ENCODE measurements at places on chromosomes 5 and 9.
A peak's percentile ranks its signal among the peaks of the same experiment; 100 is the strongest.

DNA sequence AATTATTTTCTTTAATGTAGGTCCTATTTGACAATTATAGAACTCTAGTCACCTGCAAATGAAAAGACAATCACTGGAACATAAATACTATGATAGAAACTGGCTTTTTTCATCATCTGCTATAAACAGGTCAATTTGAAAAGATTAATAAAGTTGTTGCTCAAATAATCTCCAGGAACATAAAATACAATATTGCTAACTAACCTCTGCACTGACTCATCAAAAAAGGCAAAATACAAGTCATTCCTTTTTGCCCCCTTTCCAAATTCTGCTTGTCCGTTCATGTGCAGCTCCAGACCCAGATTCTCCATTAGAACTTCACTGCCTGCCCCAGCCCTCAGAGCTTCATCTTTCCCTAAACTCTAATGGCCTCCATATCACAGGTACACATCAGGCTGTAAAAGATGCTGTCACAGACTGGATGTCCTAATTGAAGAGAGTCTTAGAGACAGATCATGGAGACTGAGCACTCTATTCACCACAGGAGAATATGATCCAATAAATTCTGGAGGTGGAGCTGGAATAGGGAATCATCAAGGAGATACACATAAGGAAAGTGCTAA is 1.6 kb downstream of the DCTN4 start:
- no peak for DNase-seq

DNA sequence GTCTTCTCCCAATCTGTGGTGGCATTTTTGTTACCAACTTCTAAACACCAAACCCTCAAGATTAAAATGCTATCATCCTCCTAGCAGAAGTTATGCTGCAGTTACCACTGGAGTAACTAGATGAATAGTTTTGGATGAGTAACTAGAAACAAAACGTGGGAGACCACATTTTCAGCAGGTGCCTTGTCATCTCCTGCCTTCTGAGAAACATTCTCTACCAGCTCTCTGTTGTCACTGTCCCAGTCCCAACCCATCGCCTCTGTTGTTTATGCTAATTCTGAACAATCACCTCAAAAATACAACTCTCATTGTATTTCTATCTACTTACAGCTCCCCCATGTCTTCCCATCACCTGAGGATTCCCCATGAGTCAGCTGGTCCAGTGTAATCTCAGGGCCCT is 652.5 kb upstream of the ADAMTS16 start:
- no peak for DNase-seq

DNA sequence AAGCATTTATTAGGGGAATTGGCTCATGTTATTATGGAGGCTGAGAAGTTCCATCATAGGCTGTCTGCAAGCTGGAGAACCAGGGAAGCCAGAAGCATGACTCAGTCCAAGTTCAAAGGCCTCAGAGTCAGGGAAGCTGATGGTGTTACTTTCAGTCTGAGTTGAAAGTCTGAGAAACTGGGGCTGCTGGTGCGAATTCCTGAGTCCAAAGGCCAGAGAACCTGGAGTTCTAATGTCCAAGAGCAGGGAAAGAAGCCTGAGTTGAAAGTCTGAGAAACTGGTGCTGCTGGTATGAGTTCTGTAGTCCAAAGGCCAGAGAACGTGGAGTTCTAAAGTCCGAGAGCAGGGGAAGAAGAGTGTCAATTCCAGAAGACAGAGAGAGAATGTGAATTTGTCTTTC is 641.1 kb downstream of the ISL1 start:
- DNase-seq: no peak

DNA sequence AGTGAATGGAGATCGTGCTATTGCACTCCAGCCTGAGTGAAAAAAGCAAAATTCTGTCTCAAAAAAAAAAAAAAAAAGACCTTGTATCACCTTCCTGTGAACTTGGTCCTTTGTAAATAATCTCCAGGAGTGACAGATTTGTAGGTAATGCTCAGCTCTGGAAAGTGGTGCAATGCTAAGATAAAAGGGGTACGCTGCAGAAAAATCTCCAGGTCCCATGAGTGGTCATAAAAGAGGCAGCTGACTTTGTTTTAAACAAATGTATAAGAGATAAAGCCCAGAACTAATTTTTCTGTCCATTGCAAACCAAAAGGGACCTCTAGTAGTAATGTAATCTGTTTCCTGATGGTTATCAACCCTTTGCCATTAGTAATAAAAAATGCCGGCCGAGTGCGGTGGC is 33.7 kb downstream of the RNF44 start:
- no peak for DNase-seq

DNA sequence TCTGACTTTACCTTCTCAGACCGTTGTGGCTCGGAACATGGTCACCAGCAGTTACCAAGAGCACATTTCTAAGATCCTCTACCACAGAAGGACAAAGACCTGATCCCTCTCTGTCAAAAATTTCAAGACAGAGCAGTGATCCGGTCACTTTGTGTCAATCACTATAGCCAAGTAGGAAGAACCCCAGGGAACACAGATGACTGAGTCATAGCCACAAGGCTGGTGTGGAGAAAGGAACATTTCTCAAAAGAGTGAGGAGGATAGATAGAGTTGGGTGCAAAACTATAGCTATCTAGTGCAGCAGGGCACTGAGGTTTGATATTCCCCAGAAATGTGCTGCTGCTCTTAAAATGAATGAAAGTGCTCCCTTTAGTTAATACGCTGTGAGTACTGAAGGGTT is 130.7 kb upstream of the SMIM23 start:
- DNase-seq: no peak

GRCh38 chr9:95207403-95207802 is 110.1 kb downstream of the FANCC start:
- no peak for DNase-seq

GRCh38 chr9:72649127-72649442 is 127.7 kb downstream of the TMC1 start:
- no peak for DNase-seq

DNA sequence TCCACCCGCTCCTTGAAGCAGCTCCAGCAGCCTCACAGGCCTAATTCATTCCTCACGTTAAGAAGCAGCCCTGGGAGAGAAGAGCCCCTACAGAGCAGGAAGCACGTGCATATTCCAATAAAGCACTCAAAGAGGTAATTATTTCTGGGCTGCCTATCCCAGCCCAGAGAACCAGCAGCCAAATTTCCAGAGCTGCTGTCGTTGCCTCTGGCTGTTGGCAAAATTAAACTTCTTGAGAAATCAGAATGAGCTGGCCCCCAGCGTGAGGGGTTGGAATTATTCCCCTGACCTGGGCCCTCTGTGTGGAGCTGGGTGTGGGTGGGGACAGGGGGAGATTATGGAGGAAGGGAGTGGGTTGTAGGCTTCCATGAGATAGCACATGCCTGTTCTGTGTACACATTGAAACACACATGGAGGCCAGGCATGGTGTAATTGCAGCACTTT is 86.8 kb upstream of the HSPA9 start:
- no peak for DNase-seq

DNA sequence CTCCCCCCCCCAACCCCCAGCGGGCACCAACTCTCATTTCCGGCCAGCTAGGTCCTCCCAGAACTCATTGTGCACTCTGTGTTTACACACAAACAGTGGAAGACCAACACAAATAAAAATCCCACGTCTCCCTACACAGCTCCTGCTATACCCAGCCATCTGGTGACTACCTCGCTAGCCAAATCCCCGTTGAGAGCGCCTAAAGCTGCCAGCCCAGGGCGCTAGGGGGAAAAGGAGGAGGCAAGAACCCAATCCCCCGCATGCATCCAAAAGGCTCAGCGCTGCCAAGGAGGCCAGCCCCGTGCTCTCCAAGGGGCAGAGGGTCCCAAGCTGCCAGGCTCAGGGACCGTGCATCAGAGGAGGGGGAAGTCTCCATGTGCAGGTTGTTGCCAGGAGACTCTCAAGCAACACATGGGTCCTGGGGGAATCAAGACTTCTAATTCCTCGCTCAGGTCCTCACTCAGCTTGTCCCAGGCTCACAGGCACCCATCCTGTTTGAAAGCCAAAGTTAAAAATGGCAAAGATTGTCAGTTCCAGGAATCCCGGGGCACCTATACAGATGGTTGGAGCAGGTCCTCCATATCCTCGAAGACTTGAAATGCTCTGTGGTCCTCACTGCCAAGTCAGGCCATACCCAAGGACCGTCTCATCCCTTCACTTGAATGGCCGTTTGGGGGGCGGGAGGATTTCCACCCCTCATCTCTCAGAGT is 2.7 kb downstream of the ASTN2 start:
- DNase-seq: no peak

DNA sequence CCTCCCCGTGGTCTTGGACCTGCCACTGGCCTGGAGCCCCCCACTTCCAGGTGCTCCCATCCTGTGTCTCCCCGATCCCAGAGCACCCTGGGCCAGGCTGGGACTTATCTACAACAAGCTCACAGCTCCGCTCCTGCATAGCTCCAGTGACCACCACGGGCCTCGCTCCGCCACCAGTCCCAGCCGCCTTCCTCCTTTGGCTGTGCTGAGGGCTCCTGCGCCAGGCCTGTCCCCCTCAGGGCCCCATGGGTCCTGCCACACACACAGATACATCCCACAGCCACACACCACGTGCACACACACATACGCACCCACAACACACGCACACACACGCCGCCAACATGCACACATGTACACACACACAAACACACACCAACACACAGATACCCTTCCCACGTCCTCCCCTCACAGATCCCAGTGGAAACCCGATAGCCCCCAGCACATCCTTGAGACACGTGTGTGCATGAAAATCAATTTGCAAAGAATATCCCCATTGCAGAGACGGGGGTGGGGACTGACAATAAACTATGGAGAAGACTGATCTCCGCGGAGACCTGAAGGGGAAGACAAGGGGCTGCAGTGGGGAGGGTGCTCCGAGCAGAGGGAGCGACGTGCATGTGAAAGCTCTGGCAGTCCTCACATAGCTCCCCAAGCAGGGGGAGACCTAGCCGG is 18.5 kb upstream of the LAMC3 start:
- DNase-seq: no peak

GRCh38 chr9:89577363-89577762 is 27.4 kb upstream of the GADD45G start:
- no peak for DNase-seq

GRCh38 chr9:103319979-103320378 is 324.8 kb downstream of the CYLC2 start:
- DNase-seq: no peak

- DNase-seq: peak; percentile 40
Observed at GRCh38 chr5:173670130-173670651, 53.7 kb upstream of the BOD1 start.

- peak; percentile 71 for DNase-seq
Observed at GRCh38 chr5:15286650-15287049, 213.3 kb upstream of the FBXL7 start.

GRCh38 chr9:107674721-107675277 is 185.2 kb upstream of the KLF4 start:
- peak; percentile 64 for DNase-seq

- peak; percentile 81 for DNase-seq
Observed at GRCh38 chr9:8679371-8679822, 879.8 kb upstream of the DMAC1 start.

DNA sequence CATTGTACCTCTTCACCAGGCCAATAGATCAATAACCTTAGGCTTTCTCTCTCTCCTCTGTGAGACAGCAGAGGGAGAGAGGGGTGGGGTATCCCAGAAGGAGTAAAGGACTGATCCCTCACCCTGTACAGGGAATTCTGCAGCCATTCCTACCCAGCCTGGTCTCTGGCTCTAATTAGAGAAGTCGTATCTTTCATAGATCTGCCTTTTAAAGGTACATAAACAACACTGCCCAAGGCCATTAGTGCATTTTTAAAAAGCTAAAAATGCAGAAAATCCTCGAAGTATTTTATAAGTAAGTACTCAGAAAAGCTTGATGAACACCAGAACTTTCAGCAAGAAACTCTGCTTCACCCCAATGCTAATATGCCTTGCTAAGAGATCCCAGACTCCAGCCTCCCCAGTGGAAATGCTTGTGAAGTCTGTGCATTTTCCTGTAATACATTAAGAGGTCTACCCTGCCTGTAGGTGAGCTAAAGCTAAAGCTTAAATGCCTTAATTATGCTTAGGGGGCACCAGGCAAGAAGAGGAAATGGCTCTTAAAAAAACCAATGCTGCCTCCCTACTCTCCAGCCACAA is 200.0 kb upstream of the ANKRD55 start:
- no peak for DNase-seq

GRCh38 chr9:81387360-81388106 is 301.8 kb downstream of the TLE1 start:
- no peak for DNase-seq

- peak; percentile 4 for DNase-seq
Observed at GRCh38 chr9:132669319-132669697, 475 bp downstream of the DDX31 start.

DNA sequence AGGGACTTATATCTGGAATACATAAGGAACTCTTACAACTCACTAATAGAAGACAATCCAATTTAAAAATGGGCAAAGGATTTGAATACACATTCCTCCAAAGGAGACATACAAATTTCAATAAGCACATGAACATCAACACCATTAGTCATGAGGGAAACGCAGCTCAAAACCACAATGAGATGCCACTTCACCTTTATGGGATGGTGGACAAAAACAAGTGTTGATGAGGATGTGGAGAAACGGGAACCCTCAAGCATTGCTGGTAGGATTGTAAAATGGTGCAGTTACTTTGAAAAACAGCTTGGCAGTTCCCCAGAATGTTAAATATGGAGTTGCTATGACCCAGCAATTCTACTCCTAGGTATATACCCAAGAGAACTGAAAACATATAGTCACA is 72.7 kb upstream of the IER5L start:
- DNase-seq: no peak

DNA sequence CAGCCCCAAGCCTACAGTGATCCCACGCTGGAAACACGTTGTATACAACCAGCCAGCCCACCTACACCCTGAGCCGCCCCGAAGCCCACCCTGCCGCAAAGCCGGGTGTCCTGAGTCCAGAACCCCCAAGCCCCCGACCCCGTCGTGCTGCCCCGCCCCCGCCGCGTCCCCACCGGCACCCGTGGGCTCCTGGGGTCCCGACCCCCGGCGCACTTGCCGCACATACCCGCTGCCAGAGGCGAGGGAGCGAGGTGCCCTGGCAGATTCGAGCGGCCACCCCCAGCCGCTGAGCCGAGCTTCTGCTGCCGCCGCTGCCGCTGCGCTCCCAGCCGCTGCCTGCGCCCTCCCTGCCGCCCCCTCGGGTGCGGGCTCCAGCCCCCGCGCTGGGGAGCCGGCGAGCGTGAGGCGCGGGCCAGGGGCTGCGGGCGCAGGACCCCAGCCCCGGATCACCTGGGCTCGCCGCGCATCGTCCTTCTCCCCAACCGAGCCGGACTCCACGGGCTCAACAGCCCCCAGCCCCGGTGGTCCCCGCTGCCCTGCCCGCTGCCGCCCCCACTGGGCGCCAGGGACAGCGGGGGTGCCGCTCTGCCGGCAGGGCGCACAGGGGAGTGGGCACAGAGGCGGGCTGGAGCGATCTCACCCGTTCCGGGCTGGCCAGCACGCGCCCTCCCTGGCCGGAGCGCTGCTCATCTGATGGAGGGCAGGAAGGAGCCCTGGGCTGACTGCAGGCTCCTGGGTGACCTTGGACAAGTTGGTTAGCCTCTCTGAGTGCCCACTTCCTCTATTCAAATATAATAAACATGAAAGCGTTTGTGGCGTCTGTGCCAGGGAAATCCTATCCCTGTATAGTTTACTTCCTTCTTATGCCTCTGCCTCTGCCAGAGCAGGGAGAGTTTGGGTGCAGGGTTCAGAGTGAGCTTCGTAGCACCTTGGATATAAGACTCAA is at the start of gene HTR4:
TSS of gene HTR4 (minus strand) at position 692 of the 946 bp plus-strand sequence. CDS start 17,513 bp downstream, outside the sequence.
- DNase-seq: no peak

GRCh38 chr5:121429761-121430160 is 421.9 kb upstream of the FTMT start:
- no peak for DNase-seq

Data from globus pallidus (tissue), 1 donor.